ENCODE measurements at places on chromosomes 16 and 17. TPM values are rescaled to one million over a fixed set of nuclear protein-coding genes. Genes with fewer than 3 reads are reported as not detected.

The PRRT2 gene
- 0.27 TPM for total RNA-seq

The SRL gene
- under 0.01 TPM for total RNA-seq

The ZNF385C gene
- 1.9 TPM for total RNA-seq

The GOSR1 gene
- total RNA-seq = 15.9 TPM

The ZNF750 gene
- not detected for total RNA-seq

The CYGB gene
- 1.1 TPM for total RNA-seq

The NCBP3 gene
- total RNA-seq = 10.8 TPM

The PRSS33 gene
- total RNA-seq = not detected

The CTF1 gene
- total RNA-seq = 1.6 TPM

The EXOC3L1 gene
- total RNA-seq = under 0.01 TPM
